Anterior cingulate cortex (tissue), 58 donors: ENCODE measurements at places on chromosomes 2 and 18.

- no peak for DNase-seq
Measured at GRCh38 chr2:19799881-19800780, 101.7 kb downstream of the TTC32 start.

GRCh38 chr2:239928391-239929350 is 96.5 kb downstream of the NDUFA10 start:
- peak; percentile 81 for DNase-seq

GRCh38 chr2:225414902-225415301 is 15.4 kb downstream of the NYAP2 start:
- DNase-seq = no peak

DNA sequence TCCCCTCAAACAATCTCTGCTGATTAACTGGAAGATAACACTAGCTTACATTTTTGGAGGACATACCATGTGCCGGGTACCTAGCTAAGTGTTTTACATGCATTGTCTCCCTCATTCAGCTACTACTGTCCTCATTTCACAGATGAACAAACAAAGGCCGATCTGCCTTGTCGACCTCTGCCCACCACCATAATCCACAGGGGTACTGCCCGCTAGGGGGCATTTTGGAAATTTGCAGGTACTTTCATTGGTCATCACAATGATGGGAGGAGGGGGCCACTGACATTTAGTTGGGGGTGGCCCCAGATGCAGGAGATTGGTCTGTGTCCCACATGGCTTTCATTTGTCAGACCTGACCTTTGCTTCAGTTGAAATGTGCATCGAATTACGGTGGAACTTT is 3.9 kb upstream of the TMEM163 start:
- no peak for DNase-seq

DNA sequence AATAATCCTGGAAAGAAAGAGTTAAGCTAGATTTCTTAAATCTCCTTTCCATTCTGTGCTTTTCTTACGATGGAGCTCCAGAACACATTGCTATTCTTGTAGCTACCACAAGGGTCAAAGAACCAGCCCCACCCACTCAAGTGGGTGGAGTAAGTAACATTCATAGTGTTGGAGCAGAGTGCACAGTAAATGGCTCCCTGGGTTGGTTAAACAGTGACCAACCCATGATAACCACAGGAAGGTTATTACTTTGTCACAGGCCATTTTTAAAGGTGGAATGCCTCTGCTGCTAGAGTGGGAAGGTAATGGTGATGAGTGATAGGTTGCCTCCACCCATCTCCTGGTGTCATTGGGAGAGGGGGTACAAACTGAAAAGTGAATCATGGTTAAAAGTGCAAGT is 13.9 kb downstream of the ARPC2 start:
- no peak for DNase-seq

DNA sequence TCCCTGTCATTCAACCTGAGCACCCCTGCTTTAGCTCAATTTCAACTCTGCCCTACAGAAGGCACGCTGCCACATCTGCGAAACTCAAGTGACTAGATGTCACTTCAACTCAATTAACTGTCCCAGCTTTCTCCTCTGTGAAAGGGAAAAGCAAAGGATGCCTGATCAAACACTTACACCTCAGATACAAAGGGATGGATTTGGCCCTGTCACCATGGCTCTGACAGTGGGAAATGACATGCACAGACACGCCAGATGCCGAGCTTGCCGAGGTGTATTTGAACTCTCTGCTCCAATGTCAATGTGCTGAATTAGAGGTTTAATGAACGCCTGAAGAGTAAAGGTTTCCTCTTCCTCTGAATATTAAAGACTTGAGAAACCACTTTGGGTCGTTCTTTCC is 481.1 kb downstream of the CBLN2 start:
- no peak for DNase-seq

DNA sequence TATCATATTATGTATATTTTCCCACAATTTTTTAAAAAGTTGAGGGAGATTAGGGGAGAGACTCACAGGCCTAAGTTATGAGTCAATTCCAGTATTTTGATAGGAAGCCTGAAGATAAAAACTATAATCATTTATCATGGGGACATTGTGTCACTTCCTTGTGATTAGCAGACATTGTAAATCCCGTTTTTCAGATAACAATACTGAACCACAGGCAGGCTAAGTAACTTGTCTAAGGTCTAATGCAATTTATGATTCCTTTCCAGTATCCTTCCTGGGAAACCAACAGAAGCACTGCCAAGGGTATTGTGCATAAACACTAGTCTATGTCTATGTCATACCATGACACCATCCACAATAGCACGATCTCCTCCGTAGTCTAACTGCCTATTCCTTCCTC is 235.2 kb upstream of the PIK3C3 start:
- no peak for DNase-seq

DNA sequence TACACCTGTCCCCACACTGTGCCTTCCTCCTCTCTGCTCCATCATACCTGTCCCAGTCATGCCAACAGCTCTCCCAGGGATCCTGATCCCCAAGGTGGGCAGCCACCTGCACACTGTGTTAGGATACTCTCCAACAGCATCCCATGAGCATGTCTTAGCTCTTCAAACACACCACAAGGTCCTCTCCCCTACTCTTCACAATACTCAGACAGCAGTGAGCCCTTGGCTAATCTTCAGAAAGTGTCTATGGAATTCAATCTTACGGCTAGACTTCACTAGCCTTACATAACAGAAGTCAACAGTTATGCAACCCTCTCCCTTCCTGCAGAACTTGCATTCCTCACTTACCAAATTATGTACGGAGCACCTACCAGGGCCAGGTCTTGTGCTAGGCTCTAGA is 79.9 kb downstream of the MYO5B start:
- DNase-seq = no peak

DNA sequence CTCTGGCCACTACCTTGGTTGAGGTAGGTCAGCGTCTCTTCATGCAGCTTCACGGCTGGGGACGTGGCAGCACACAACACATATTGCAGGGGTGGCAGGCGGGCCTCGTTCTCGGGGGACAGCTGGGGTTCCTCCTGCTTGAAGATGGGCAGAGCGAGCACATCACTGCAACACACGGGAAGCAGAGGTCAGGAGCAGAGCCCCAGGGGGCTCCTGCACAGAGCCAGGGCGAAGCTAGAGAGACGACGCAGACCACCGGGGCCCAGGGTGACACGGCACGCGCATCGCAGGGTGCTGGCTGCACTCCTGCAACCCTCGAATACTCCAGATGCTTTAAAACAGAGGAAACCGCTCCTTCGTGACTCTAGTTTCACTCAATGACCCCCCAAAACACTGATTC is 3.9 kb downstream of the TFCP2L1 start:
- no peak for DNase-seq

DNA sequence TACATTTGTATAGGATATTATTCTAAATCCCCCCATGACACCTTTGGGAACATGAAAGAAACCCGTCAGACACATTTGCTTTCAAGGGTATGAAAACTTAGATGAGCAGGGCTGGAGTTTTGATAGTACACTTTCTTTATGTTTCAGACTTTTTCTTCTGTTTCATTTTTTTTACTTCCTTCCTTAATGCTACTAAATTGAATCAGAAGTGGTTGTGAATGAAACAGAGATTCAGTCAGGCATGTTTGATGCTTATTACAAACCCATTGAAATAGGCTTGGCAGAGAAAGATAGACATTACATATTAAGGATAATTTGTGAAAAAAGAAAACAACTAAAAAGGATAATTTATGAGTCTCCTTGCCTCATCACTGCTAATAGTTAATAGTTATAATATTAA is 26.8 kb downstream of the SLC30A6 start:
- no peak for DNase-seq

DNA sequence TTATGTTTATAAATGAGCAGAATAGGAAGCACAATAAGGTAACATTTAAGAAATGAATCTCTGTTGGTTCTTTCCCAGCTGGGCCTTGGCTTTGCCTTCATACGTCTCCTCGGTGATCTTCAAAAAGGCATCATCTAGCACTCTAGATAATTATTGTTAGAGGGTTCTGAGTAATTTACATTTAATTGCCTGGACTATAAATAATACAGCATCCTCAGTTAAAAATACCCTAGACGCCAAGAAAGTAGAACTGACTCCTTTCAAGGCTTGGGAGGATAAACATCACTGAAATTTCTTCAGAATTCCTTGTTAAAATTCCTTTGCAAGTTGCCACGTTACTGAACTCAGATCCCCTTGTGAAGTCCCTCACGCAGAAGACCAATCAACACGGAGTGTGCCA is 199.7 kb upstream of the BOD1L2 start:
- DNase-seq = no peak

DNA sequence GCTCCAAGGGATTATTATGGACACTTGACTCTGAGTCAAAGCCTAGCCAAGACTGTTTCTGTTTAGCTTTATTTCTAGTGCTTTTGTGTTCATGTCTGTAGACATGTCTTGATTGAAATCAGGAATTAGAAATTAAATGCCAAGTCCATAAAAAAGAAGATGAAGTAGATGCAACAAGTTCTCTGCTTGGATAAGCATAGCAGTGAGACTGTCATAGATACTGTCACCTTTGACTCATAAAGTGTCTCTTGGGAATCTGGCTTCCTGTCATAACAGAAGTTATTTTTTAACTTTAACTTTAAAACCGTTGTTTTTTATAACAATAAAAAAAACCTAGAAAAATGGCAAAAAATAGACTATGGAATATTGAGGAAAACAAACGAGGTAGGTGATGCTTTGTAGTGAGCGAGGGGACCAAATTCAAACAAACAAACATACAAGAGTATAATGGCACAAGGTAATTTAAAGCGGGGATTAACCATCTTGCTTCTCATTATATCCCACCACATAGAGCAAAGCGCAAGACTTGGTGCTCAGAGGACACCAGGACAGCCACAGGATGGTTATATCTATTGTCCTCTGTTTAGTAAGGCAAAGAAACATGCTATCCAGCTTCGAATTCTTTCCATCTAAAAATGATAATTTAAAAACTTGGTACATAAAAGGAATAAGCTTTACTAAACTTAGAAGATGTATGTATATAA is 64.6 kb downstream of the CD226 start:
- no peak for DNase-seq

GRCh38 chr2:240397542-240397916 is 37.9 kb upstream of the GPC1 start:
- DNase-seq = no peak

DNA sequence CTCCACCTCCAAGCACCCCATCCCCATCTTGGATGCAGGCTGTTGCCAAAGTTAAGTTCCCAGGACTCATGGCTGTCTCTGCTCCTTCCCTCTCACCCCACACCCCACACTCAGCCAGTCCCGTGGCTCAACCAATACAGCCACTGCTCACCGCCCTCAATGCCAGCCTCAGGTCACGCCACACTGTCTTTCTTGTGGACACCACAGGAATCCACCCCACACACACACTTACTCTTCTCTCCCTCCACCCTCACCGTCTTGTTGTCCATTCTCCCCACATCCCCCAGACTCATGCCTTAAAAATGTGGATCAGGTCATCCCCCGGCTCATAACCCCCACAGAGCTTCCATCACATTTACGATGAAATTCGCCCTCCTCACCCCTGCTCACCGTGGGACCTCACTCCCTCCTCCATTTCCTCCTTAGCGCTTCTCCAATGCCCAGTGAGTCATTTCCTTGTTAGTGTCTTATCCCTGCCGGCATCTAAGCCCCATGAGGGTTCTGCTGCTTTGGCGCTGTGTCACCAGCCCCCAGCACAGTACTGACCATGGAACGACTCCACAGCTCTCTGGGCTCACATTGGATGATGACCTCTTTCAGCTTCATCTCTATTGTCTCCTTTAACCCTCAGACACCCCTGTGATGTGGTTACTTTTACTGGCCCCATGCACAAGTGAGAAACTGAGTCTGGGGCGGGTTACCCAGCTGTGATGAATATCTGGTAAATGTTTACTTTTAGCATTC is 13.8 kb downstream of the MLPH start:
- no peak for DNase-seq

- no peak for DNase-seq
Measured at GRCh38 chr2:161165811-161166210, 5.6 kb downstream of the TANK start.

DNA sequence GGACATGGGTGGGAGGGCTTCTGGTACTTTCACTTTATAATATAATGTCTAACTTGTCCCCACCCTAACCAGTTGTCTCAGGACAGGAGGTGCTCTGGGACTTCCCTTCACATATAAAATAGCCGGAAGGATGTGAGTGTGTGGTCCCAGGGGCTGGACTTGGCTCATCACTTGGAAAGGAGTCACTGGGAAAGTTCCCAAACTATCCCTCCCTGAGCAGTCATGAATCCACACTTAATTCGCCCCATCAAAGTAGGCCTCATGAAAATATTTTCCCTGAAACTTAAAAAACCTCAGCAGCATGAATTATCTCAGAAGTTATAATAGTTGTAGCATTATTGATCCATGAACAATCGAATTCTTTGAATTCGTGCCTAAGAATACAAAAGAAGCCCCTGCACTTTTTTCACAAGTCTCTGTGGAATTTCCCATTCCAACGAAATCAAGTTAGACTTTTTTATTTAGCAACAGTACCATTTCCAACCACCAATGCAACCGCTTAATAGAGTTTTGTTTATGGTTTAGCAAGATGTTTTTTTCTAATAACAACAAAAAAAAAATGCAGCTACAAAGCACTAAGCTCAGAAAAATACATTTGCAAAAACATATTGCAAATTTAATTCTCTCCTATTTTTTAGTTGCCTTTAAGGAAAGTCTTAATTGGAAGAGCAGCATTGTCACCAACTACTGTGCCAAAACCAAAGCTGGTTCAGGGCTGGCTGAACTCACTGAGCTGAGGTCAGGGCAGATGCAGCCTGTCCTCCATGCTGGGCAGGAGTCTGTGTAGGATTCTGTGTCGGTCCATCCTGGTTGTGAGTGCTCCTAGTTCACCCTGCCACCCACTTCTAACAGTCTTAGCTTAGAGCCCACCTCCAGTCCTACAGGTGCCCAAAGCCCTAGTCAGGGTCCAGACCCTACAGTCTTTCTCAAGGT is 68.8 kb upstream of the SPTBN1 start:
- no peak for DNase-seq

DNA sequence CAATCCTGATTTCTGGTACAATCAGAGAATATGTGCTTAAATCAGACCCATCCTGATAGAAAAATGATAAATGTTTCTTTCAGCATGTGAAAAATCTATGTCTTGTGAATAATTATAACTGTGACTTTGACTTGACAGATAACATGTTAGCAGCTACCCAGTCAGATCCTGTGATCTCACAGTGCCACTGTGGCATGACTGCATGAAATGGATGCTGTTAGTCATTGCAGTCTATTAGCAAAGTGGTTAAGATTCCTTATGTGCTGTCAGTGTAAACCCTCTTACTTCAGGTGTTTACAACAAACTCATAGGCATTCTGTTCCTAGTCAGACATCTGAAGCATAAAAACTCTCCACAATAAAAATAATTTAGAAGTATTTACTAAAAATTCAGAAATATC is 244.6 kb upstream of the RND3 start:
- DNase-seq = no peak

DNA sequence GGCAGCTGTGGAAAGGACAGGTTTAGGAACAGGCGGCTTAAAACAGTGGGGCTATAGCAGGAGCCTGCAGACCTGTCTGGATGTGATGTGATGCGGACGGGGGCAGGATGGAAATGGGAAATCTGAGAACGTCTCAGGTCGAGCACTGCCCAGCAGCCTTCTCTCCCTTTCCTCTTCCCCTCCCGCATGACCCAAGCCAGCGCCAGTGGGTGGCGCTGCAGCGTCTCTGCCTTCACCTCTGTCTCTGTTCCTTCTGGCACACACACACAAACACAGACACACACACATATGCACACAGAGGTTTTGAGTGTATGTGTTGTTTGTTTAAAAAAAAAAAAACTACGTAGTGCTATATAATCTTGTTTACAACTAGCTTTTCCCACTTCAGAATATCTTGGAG is 82.0 kb upstream of the SLC66A3 start:
- DNase-seq = no peak
